ENCODE measurements at places on chromosomes 13 and 19.

- no peak for DNase-seq
These were observed 29.8 kb downstream of the DZIP1 start for GRCh38 chr13:95614641-95615245.

- DNase-seq, result no peak
These were observed 17.6 kb downstream of the VSTM2B start for GRCh38 chr19:29543381-29543780.

- no peak for DNase-seq
These were observed 98.9 kb downstream of the UGGT2 start for GRCh38 chr13:95954266-95954665.

DNA sequence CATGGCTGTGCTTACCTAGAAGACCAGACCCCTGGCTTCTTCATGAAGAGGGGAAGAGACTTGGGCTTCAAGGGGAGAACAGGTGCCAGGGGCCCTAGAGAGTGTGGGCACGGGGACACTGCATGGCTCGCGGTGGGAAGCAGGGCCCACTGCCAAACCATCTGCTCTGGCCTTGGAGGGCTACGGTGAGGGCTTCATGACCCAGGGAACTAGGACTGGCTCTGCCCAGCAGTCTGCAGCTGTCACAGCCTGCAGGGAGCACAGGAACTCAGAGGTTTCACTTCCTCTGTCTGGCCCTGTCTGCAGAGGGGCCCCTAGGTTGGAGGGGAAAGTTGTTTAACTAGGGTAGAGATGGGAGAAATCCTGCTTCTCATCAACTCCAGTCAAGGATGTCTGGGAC lies 4.3 kb downstream of the ERCC1 start:
- no peak for DNase-seq

GRCh38 chr19:33219261-33219815 lies 6.3 kb downstream of the SLC7A10 start:
- DNase-seq, result no peak

- no peak for DNase-seq
These were observed 3.1 kb upstream of the PTPRH start for GRCh38 chr19:55212447-55212846.

DNA sequence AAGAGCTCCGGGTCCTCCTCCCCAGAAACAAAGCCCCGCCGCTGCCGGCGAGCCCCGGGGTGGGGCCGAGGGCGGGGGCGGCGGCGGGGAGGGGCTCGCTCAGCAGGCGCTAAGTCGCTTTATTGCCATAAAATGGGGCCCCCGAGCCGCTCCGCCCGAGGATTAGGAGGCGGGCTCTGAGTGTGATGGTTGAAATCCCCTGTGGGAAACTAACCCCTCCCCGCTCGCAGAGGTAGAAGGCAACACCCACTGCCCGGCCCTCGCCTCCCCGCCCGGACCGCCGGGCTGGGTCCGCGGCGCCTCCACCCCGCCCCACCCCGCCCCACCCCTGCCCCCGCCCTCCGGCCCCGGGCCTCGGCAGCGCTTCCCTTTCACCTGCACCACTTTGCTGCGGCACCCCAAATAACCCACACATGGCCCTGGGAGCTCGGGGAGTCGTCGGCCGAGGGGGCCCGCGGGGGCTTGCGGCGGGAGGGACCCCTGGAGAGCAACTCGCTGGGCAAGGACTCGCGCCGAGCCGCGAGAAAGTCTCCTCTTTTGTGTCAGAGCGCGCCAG lies at the start of gene KLF12:
Gene KLF12 (minus strand): TSS at position 184 of the 556 bp plus-strand sequence.
- peak; percentile 80 for DNase-seq

- no peak for DNase-seq
These were observed 4.6 kb upstream of the ZNRF4 start for GRCh38 chr19:5450482-5451126.

DNA sequence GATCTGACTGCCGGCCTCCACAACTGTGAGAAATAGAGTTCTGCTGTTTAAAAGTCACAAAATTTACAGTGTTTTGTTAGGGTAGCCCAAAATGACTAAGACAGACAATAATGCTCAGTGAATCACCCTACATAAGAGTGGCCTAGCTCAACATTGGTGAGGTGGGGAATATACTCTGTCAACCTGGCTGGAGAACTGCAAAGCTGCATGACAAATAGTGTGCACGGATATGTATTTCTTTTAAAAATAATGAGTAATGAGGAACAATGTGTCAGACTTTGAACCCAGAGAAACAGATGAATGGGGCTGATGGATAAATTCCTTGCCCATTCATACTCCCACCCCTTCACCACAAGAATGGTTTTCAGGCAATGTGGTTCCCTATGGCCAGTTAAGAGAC lies 372.4 kb downstream of the SUCLA2 start:
- DNase-seq, result no peak

GRCh38 chr13:113904411-113904810 lies 40.5 kb upstream of the GAS6 start:
- no peak for DNase-seq

DNA sequence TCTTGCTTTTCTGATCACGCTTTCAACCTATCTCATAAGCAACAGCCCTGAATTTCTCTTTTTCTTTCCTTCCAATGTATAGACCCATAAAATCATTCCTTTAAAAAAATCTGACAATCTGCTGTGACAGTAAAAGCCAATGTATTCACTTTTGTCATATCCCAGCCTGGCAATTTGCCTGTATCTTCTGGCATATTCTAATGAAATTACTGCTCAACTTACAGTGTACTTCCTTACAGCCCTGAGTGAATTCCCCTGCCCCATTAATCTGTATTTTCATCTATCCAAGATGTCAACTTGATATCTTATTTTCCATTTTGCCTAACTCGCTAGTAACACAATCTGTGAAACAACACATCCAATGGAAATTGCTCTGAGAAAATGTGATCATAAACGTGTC lies 18.0 kb upstream of the SERP2 start:
- DNase-seq, result no peak

- DNase-seq, result no peak
These were observed 244.4 kb upstream of the MAB21L1 start for GRCh38 chr13:35720690-35721554.

DNA sequence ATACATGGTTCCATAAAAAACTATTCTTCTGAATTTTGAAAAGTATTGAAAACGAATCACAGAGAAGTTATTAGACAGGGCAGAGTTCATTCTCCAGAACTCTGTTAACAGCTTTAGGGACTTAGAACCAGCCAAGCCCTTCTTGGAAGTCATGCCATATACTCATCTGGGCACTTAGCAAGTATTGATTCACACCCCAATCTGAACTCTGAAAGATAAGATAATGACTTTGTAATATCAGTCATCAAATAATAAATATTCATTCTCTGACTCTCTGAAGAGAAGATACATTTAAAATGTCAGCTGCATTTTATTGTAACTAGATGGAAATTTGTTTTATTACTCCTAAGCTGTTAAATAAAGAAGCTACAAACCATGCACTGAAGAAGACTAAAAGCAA lies 43.8 kb upstream of the ITM2B start:
- no peak for DNase-seq

- DNase-seq, result no peak
These were observed 3.8 kb downstream of the DOCK9 start for GRCh38 chr13:98974053-98974452.

GRCh38 chr19:11284515-11284914 lies 11.4 kb upstream of the TSPAN16 start:
- no peak for DNase-seq

DNA sequence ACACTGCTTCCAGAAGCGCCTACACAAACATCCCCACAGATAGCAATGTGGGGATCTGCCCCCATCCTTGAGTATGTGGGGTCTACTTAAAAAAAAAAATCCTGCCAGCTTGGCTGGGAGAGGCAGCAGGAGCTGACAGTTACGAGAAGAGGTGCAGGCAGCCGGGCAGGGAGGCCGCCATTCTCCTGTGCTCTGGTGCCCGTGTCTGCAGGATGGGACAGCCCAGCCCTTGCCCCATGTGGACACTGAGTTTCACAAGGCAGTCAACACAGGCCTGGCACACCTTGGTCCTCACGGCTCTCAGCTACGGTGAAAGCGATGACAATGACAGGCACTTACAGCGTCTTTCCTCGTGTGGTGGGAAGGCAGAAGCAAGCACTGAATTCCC lies 24.0 kb downstream of the MPND start:
- DNase-seq, result no peak

Data from NCI-H1105 (cell line).